CD4-positive, alpha-beta T cell treated with Interleukin-15 for 4 hours (primary cell): ENCODE measurements at places on chromosomes 11 and 22.
A peak's percentile ranks its signal among the peaks of the same experiment; 100 is the strongest.

DNA sequence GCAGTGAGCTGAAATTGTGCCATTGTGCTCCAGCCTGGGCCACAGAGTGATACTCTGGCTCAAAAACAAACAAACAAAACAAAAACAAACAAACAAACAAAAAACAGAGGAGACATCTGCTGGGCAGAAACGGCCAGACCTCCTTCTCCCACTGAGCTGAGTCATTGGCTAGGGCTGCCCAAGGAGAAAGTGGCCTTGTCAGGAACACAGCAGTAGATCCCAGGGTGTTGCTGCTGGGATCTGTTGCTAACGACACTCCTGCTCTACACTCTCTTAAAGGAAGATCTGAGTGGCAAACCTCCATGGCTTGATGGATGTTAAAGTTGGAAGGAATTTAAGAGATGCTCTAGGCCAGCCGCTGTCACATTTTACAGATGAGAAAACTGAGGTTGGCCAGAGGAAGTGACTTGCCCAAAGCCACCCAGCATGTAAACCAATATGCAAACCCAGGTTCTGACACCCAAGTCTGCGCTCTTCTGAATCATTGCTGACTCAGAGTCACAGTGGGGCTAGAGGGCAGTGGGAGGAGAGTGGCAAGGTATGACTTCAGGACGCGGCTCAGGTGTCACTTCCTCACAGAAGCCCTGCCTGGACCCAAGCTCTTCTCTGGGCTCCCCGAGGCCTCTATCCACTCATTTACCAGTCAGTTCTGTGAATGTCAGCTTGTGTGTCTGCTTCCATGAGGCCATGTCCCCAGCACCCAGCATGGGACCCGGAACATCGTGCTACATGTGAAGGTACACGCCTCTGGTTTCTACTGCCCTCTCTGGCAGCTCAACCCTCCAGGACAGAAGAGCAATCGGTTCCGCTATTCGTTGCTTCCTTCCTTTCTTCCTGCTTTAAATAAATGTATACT lies 11.3 kb upstream of the GDPD5 start:
- peak; percentile 61 for DNase-seq

DNA sequence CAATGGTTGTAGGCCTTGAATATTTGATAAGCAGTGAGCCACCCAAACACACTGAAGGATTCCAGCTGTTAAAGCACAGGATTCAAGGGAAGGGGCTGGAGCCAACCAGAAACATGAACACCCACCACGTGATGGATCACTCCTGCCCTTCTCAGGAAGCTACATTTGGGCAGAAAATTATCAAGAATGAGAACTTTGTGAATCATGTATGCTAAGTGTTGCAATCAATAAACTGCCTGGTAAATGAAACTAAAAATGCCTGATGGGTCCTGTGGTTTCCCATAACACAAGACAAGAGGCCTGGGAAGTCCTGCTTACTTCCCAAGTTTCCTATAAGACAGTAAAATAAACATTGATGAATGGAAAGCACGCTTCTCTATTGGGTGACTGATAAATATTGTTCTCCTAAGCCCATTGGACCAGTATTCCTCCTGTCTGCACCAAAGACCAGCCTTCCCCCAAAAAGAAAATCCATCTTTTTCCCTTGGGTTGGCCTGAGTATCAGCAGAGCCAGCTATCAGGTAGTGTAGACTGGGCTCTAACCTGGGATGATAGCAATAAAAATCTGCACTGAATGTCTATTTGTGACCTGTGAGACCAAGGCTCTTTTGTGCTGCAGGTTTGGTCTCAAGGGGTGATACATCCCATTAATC lies 98.4 kb downstream of the CCDC83 start:
- DNase-seq = no peak

DNA sequence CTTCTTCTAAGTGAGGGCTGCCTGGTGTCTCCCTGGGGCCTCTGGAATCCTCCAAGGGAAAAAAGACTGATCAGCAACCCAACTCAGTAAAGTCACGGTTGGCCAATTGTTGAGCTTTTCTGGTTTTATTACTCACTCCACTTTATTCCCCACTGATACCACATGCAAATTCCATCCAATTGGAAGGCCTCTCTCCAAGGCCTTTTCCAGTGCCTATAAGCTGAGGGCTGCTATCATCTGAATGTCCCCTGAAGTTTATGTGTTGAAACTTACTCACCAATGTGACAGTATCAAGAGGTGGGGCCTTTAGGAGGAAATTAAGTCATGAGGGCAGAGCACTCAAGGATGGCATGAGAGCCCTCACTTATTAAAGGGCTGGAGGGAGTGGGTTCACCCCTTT lies 463.3 kb downstream of the BUD13 start:
- no peak for DNase-seq

GRCh38 chr22:42905702-42906183 lies 48.7 kb upstream of the ARFGAP3 start:
- DNase-seq = no peak

- no peak for DNase-seq
Observed at GRCh38 chr11:35593143-35593542, 25.1 kb upstream of the FJX1 start.

GRCh38 chr11:131240421-131240820 lies 130.0 kb upstream of the NTM start:
- no peak for DNase-seq

DNA sequence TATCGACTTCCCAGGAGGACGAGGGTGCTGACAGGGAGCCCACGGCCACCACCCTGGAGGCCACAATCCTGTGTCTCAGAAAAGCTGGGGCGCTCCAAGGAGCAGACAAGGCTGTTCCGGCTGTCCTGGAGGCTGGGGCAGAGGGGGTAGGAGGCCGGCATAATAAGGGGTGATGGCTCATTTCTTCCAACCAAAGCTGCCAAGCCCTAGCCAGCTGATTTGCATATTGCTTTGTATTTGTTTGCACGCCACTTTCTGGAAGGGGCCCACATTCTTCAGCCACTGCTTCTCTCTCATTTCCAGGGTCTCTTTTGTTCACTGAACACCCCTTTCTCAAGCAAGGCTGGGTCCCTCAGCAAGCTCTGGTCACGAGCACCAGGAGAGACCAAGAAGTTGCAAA lies 4.7 kb downstream of the PDE2A start:
- no peak for DNase-seq

DNA sequence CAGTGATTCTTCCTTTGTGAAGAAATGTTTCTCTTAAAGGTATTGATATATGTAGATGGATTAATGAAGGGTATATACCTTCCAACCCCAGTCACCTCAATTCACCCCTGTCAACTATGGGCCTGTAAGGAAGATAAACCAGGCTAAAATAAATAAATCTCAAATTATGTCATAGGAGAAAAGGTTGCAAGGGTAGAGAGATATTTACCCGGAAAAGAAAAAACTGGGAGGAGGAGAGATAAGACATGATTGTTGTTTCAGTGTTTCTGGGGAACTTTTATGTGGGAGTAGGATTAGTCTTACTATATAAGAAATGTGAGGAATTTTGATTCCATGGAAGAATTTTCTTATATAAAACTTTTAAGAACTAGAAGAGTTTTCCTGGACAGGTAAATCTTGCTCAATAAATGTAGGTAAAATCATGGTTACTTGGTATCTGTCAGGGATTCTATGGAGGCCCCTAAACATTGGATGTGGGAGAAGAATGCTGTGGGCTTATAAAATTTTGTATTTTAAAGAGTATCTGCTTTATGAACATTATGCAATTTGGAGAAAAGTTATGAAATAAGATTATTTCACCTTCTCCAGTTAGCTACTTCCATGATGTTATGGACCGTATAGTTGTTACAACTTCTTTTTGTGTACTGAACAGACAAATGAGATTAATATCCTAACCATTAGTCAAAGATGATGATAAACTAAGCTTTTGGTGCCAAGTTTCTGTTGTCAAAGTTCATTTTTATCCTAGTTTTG lies 6.4 kb downstream of the YAP1 start:
- no peak for DNase-seq

GRCh38 chr11:124842305-124842704 lies 22.9 kb upstream of the ROBO3 start:
- DNase-seq = no peak

- DNase-seq = no peak
Observed at GRCh38 chr11:128521682-128522054, 65.7 kb downstream of the ETS1 start.

- DNase-seq = no peak
Observed at GRCh38 chr11:132588366-132588765, 943.9 kb downstream of the OPCML start.

DNA sequence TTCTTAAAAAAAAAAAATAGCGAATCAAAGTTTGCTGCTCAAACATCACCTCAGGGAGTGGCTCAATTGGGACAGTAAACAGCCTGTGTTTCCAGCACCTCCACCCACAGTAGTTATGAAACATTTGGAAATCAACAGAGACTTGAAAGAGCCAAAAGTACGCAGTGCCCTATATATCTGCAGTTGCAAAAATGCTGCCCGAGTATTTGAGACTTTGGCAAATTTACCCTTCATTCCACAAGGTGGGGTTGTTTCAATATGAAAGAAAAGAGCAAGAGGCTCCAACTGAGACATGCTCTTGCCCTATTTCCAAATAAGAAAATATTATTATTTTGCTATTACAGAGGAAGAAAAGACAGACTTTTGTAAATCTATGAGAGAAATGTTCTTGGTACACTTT lies 851.1 kb upstream of the RAG2 start:
- DNase-seq = no peak

GRCh38 chr11:116232364-116232828 lies 540.4 kb downstream of the BUD13 start:
- no peak for DNase-seq

DNA sequence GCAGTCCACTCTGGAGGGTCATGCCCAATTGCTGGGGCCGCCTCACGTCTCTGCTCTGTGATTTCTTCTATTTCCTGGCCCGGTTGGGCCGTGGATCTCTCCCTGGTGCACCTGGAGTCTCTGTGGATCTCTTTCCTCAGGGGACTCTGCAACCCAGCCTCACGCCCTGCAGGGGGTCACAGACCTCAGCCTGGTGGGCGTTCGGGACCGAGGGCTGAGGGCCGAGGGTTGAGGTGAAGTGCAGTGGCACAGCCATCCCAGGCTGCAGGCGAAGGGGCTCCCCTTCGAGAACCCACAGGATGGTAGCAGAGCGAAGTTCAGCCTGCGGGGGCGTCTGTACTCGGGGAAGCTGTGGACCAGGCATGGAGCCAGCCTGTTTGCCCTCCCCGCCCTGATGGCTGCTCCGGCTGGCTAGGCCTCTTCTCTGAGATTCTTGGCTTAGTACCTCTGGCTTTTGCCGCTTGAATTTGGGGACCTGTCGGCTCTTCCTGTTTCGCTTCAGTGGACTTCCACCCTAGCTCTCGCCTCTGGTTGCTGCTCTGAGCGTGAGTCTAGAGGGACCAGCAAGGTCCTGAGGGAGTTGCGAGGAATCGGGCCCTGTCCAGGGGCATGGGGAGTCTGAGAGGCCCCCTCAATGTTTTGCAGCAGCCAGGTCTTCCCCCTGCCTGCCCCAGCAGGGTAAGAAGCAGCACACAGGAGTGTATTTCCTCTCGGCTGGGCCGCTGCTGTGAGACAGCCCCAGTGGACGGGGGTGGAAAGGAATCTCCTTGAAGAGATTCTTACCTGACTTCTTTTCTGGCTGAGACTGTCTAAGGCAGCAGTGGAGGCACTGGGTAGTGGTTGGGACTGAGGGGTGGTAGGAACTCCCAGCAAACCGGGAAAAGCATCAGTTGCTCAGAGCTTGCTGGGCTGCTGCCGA lies 140.8 kb downstream of the TBC1D22A start:
- DNase-seq = no peak

DNA sequence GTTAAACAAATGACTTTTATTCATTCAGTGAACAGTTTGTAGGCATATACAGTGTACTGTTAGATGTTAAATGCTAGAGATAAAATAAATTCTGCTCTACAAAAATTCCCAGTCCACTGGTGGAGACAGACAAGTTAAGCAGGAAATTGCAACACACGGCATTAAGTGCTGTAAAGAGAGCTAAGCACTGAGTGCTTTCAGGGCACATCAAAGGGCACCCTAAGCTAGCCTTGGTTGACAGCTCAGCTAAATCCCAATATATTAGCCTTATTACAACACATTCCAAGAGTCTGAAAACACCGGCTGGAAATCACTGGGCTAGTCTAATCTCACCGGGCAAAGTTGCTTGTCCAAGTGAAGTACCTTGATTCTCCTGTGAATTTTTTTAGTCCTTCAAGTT lies 55.1 kb downstream of the NOX4 start:
- DNase-seq = no peak

- DNase-seq = no peak
Observed at GRCh38 chr11:57546869-57547475, 9.6 kb downstream of the SMTNL1 start.

DNA sequence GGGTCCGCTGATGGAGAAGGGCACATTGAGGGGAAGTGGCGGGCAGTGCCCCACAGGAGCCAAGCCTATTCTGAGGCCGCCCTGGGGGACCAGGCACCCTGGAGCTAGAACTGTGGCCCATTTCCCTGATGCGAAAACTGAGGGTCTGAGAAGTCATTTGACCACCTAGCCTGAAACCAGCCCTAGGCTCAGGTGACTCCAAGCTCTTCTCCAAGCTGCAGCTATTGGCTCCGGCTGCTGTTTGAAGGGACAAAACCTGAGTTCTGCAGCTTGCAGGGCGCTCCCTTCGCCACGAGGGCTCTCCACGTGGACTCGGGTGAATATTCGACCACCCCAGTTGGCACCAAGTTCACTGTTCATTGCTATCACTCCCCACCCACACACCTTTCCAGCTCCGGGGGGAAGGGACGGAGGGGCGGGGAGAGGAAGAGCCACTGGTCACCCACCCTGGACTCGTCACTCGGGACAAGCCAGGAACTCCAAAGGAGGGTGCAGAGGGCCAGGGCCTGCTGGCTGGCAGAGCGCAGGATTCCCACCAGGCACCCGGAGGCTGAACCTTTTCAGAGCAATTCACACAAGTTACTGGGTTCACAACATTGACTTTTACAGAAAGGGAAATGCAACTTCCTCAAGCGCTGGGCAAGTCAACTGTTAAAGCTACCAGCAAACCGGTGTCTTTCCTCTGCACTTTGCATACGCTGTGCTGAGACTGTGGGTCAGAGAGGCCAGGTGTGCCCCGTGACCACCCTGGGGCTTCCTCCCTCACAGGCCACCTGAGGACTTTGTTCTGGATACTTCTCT lies 1.1 kb upstream of the RAC2 start:
- no peak for DNase-seq

DNA sequence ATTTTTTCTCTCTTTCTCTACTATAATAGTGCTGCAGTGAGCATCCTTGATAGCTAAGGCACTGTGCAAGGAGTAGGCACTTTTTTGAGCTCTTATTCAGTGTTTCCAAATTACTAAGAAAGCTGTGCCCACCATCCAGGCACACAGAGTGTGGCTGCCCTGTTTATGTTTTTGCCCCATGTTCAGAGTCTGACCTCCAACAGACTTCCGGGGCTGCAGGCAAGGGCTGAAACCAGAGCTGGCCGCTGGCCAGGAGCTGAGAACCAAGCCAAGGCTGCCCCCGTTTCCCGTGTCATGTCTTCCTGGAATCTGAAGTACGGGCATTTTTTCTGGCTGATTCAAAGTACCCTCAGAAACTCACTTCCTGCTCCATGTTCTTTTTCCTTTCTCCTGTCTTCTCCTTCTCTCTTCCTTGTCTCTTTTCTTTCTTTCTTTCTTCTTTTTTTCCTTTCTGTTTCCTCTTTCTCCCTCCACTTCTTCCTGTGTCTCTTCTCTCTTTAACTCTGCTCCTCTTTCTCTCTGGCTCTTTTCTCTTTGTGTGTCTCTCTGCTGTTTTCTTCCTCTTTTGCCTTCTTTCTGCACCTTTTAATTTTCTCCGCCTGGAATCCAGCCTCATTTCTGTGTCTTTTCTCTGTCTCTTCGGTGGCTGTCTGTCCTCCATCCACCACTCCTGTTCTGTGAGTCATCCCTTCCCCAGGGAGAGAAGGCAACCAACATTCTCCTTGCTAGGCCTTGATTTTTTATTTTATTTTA lies 17.0 kb upstream of the KCTD14 start:
- DNase-seq = no peak
